ENCODE measurements at places on chromosomes 5 and 9.

- no peak for DNase-seq
These were observed 163.5 kb downstream of the KDM4C start for GRCh38 chr9:6921315-6921714.

- DNase-seq = no peak
These were observed 139.1 kb upstream of the ERCC6L2 start for GRCh38 chr9:95736370-95736769.

DNA sequence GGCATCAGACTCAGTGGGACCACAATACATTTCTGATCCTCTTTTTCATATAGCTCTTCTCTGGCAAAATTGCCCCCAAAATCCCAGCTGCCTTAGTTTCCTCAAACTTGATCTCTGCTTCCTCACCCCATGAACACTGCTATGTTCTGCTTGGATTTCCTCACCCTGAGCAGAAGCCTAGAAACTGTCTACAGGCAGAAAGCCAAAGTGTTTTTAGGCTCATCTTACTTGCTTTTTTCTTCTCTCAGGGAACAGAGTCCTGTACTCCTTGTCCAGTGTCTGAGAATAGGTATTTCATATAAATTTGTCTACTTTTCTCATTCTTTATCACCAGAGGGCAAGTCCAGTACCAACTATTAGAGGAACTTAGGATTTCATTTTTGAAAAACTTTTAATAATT is 21.5 kb upstream of the UBAP1 start:
- DNase-seq = no peak

- no peak for DNase-seq
These were observed 178.7 kb upstream of the NR3C1 start for GRCh38 chr5:143582176-143582575.

GRCh38 chr9:33623658-33624586 is 99.9 kb downstream of the ANKRD18B start:
- DNase-seq = peak; percentile 89

DNA sequence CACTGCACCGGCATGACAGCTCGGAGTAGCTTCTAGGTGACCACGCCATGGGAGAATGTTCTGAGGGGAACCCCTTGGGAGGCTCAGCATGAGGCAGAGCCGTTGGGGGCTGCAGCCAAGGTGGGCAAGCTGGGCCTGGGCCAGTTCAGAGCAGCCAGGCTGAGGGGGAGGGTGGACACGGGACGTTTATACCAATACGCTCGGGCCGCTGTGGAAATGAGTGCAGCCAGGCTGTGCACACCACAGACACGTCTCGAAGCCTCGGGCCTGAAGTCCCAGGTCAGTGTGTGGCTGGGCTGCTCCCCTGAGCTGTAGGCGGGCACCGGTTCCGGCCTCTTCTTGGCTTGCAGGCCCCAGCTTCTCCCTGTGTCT is 28.9 kb upstream of the SLC12A7 start:
- no peak for DNase-seq

DNA sequence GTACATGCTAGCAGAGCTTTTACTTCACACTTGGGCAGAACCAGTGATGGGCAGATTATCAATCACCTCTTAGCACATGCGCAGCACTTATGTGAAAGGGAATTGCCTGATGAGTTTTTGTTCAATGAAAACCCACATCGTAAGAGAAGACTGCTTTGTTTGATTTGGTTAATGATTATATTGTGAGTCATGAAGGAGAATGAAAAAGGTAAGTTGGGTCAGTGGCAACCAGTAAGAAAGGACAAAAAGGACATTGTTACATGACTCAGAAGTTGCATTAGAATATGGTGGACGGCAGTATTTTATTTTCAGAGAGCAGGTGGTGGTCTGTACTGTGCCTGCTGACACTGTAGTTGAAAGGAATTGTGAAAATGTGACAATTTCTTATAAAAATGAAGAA is 127.4 kb downstream of the AOPEP start:
- DNase-seq = no peak

DNA sequence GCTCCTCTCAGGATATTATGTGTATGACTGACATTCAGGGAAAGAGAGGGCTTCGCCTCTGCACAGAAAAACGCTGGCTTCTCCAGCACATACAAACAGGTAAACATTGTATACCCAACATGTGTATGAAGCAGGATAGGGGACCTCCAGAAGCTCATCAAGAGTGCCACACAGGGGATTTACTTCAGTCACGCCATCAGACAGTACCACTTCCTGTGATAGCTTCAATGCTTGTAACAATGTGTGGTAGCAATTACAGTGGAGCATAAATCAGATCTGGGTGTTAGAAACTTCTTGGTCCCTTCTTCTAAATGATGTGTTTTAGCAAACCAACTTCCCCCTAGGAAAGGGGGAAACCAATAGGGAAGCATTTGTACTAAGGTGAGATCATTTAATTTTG is 160.8 kb downstream of the TSSK1B start:
- no peak for DNase-seq

DNA sequence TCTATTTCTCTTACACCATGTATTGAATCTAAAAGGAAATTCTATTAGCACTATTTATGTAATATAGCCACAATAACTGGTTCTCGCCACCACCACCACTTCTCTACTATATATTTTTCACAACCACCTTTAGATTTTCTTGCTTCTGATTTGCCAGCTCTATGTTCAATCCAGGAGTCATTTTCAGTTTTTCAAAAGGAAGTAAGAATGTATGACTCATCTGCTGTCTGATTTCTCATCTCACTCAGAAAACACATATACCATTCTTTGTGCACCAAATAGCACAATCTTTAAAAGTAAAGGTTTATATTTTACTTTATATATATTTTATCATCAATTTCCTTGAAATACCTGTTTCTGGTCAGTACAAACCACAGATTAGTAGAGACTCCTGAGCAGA is 1127.5 kb downstream of the TAF11L14 start:
- no peak for DNase-seq

DNA sequence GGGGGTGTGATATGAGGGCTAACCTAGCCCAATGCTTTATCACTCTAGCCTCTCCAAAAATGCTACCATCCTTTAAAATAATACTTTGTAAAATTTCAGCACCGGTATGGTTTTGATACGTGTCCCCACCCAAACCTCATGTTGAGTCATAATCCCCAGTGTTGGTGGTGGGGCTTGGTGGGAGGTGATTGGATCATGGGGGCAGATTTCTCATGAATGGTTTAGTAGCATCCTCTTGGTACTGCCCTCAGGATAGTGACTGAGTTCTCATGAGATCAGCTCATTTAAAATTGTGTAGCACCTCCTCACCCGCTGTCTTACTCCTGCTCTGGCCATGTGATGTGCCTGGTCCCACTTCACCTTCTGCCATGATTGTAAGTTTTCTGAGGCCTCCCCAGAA is 35.0 kb upstream of the ANKH start:
- no peak for DNase-seq

DNA sequence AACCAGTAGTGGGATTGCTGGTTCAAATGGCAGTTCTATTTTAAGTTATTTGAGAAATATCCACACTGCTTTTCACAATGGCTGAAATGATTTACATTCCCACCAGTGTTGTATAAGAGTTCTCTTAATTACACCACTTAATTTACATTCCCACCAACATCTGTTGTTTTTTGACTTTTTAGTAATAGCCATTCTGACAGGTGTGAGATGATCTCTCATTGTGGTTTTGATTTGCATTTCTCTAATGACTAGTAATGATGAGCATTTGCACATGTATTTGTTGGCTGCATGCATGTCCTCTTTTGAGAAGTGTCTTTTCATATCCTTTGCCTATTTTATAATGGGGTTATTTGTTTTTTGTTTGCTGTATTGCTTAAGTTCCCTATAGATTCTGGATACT is 688.3 kb downstream of the PRR16 start:
- DNase-seq = no peak

GRCh38 chr5:73519531-73520283 is 21.5 kb downstream of the BTF3 start:
- peak; percentile 92 for DNase-seq

DNA sequence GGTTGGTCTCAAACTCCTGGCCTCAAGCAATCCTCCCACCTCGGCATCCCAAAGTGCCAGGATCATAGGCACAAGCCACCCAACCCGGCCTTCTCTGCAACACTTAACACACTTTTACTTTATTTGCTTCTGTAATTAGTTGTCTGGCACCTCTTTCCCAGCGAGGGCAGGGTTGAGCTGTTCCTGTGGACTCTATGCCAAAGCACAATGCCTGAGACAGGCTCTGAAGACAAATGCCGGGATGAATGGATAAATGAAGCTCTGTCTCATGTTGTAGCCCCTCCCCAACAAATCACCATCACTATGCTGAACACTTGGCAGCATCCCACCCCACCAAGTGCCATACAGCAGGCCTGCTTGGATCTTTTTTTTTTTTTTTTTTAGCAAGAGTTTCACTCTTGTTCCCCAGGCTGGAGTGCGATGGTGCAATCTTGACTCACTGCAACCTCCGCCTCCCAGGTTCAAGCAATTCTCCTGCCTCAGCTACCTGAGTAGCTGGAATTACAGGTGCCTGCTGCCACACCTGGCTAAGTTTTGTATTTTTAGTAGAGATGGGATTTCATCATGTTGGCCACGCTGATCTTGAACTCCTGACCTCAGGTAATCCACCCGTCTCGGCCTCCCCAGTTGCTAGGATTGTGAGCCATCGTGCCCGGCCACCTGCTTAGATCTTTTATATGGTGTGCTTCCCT is 21.3 kb downstream of the GPX3 start:
- no peak for DNase-seq

DNA sequence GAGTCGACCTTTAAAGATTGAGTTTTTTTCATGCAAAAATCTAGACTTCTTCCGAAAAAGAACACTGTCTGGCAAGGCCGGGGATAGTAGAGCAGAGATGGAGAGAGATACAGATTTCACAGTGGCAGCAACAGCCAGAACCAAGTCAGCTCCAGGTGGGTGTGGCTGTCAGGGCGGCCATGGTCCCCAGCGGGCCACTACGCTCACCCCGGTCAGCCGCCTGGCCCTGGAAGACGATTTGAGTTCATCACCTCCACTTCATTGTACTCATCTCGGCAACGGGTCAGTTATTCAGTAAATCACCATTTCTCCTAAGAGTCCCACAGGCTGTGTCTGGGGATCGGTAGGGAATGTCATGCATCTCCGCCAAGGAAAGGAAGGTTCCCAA is 53.0 kb downstream of the ZNF354C start:
- no peak for DNase-seq

DNA sequence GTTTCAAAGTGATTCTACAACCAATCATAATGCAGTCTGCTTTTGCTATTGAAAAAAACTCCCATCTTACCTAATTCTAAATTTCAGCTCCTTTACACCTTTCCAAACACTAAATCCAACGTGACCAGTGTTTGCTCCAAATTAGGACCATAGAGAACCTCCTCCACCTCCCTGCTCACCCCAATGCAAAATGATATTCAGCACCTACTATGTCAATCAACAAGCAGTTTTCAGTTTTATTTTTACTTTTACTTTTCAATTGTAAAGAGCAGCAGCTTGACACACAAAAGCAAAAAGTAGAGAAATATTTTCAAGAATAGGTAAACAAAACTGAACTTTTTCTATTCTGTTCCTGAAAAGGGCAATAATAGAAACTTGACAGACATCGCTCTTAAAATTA is 3.4 kb downstream of the FAM13B start:
- DNase-seq = no peak

DNA sequence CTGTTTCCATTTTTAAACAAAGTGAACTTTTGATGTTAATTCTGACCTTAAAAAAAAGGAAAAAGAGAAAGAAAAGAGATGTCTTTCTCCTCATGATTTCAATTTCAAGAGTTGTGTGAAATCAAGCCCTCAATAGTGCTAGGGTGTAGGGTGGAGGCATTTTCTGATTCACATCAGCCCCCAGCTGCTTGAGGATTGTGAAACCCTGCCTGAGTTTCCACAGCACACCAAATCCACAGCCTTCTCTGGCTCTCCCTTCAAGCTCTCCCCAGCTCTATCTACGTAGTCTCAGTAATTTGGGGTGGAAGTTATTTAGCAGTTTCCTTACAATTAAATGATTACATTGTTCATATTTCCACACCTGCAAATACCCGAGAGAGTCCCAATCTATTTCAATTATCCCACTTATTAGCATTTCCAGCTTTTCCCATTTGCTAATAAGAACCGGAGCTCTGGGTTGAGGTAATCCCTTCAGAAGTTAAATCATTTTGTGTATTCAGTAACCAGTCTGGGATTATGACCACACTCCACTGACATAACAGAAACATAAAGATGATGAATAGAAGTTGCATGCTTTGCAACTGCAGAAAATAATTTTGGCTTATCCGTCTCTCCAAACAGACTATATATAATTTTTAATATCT is 54.9 kb downstream of the MTX3 start:
- DNase-seq = no peak

DNA sequence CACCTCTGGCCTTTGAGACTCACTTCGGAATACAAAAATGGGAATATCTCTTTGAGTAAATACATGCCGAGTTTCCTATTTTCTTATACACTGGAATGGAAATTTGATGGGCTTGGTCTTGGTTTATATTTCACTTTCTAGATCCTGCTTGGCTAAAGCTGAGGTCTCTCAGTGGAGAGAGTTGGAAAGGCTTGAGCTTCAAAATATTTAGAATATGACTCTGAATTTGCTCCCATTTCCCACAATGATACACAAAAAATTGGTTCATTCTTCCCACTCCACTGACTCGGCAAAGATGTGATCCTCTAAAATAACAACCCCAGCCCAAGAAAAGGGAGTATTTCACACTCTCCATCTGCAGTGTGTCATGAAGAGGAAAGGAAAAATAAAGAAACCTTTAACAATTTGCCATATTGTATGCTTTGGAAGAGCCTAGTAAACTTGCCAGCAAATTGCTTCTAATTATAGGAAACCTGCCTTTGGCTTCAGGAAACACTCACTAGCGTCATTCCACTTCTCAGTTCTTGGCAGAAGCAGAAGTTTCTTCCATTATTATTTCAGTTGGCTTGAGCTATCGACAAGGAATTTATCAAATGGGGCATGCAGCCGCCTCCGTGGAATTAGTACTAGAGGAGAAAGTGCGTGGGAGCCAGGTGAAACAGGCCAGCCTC is 302.9 kb downstream of the NSG2 start:
- DNase-seq = no peak

DNA sequence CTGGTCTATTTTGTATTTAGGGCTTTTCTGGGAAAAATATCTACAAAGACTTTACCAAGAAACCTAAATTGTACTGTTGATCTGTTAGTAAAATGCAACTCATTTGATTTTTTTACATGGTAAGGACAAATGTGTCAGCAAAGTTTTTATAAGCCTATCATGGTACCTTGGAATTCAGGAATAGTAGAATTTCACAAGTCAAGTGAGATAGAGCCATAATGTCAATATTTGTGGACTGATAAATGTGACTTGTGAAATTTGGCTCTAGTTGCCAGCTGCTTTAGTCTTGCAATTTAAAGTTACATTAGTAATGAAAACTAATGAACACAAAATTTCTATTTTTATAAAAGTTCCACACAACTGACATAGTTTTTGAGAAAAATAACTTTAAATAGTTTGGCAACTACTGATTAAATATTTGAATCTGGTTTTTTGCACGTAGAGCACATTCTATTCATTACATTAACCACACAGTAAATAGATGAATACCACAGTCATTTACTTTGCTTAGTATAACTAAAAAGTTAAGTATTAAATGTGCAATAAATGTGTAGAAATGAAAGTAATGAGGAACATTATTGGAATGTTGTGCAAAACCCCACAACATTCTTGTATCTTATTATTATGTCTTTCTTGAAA is 41.2 kb upstream of the RIOK2 start:
- DNase-seq = no peak
